ENCODE measurements at places on chromosomes 4 and X.

DNA sequence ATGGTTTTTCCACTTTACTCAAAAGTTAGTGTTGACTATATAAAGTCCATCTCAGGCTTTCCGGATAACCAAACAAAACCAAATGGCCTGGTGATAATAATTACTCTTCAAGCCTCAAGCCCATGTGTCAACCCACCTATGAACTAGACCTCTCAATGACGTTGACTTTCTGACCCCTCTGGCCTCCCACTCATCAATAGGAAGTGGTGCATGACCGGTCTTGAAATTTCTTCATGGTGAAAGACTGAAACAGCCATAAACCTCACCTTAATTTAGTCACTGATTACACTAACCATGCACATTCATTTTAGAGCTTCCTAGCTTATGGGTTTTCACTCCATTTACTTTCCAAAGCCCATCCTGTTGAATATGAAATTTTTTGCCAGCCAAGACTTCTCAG lies 276.0 kb downstream of the KLHL13 start:
- DNase-seq, result no peak

GRCh38 chrX:16702700-16703599 lies 9.5 kb downstream of the CTPS2 start:
- DNase-seq, result no peak

- no peak for DNase-seq
Observed at GRCh38 chrX:54807524-54808108, at the start of gene MAGED2. Gene MAGED2, plus strand, starts transcription at chrX:54807745. Its CDS starts 1,587 bp downstream, at chrX:54809332.

- no peak for DNase-seq
Observed at GRCh38 chr4:182752158-182752910, 164.9 kb downstream of the DCTD start.

- no peak for DNase-seq
Observed at GRCh38 chr4:92333016-92333415, 29.2 kb downstream of the GRID2 start.

DNA sequence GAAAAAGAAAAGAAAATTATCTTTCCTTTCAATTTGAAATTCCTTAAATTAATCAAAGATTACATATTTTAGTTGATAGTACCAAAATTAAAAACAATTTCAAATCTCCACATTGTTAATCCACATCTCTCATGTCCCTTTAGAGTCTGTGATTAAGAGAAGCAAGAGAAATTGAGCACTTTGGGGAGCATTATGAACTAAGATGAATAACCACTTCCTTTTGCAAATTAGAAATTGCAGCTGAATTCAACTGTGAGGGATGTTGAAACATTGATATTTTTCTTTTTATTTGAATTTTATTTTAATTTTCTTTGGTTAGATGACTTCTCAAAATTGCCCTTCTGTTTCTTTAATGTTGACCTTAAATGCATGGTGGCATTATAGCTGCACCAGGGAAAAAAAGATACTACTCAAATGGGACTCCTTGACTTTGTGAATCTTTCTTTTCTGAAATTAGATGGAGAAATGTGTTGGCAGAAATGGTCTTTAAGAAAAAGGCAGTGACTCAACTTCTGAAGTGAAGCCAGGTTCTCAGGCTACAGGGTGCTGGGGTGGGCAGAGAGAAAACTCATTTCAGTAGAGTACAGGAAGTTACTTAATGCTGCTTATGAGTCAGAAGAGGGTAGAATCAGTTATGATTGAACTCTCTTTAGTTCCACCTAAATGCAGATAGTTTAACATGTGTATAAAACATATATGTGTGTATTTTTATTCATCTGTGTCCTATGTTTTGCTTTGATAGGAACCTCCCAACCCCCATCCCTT lies 92.0 kb upstream of the TNIP3 start:
- DNase-seq, result no peak

GRCh38 chr4:43271946-43272345 lies 379.4 kb downstream of the GRXCR1 start:
- DNase-seq, result no peak

GRCh38 chr4:158161551-158162354 lies 11.1 kb downstream of the GASK1B start:
- DNase-seq, result no peak

GRCh38 chrX:115459883-115460880 lies 100.8 kb upstream of the PLS3 start:
- no peak for DNase-seq

DNA sequence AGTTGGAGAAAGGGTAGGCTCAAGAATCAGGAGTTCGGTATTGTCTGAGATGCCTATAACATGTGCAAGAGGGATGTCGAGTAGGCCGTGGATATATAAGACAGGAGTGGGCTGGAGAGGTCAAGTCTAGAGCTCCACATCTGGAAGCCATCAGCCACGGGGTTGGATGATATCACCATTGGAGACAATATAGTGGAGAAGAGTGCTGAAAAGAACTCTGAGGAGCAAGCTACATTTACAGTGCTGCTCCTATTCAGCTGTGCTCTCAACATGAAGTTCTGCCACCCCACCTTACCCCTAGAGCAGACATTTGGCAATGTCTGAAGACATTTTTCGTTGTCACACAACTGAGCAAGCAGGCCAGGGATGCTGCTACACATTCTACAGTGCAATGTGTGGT lies 20.9 kb upstream of the PLAC1 start:
- DNase-seq, result no peak

- no peak for DNase-seq
Observed at GRCh38 chr4:38610966-38611431, 53.0 kb upstream of the KLF3 start.

DNA sequence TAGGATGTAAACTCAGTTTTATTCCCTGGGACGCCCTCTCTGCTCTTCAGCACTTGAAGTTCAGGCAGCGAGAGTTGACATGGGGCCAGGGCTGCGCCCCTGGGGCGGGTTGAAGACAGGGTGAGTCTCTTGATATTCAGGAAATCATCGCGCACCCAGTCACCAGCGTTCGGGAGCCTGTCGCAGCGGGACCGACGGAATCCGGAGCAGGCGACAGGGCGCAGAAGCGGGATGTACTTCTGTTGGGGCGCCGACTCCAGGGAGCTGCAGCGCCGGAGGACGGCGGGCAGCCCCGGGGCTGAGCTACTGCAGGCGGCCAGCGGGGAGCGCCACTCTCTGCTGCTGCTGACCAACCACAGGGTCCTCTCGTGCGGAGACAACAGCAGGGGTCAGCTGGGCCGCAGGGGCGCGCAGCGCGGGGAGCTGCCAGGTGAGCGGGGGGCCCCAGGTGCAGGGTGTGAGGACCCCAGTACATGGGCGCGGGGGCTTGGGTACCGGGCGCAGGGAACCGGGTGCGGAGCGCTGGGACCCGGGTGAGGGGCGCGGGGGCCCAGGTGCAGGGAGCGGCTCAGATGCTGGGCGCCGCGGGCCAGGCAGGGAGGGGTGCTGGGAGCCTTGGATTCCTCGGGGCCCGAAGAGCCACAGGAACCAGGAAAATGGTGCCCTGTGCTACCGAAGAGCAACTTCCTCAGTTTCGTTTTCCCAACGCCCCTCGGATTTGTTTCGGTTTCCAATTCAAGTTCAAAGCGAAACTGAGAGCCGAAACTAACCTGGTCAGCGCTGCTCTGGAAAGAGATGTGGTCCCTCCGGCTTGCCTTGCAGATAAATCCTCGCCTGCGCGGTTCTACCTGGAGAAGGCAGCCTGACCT lies at the start of gene HERC6:
Gene HERC6 (plus strand): TSS at position 162 of the 869 bp plus-strand sequence. CDS start 70 bp downstream, at position 232.
- peak; percentile 13 for DNase-seq

- DNase-seq, result no peak
Observed at GRCh38 chr4:67727124-67727850, 26.3 kb upstream of the UBA6 start.

DNA sequence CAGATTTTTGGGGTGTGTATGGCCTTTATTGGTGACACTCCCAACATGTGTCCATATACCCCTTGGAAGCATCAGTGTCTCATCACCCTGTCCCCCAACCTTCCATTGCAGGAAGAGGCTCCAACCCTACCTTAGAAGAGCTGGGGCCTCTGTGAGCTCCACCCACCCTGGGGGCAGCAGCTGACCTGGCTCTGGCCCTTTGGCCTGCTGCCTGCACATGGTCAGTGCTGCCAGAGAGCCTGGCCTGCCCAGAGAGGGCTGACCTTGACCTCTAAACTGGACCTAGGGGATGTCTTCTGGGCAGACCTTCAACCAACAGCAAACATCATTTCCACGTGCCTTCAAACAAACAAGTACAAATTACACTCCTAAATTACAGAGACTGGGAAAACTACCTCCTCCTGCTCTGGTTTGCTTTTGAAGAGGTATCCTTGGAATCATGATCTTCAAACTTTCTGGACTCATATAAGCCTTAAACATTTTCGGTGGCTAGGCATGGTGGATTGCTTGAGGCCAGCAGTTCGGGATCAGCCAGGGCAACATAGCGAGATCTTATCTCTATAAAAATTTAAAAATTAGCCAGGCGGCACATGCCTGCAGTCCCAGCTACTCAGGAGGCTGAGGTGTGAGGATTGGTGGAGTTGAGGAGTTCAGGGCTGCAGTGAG lies 27.3 kb upstream of the KIAA0232 start:
- DNase-seq, result no peak

- DNase-seq, result no peak
Observed at GRCh38 chrX:110402850-110403221, 44.2 kb downstream of the RTL9 start.

DNA sequence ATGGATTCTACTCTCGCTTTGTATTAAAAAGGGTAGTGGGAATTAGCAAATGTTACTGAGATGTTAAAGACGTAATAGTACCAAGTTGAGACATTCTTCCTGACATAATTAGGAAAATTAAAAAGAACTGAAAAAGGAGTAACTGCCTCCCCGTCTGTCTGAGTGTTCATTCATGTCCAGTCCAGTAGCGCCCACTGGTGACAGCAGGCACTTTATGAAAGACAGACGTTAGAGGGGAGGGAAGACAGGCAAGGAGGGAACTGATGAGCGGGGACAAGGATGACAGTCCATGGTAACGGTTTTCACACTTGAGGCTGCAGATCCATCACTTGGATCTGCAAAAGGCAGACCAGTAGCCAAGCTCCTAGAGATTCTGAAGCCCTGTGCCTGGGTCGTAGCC lies 326.7 kb downstream of the STK32B start:
- no peak for DNase-seq

DNA sequence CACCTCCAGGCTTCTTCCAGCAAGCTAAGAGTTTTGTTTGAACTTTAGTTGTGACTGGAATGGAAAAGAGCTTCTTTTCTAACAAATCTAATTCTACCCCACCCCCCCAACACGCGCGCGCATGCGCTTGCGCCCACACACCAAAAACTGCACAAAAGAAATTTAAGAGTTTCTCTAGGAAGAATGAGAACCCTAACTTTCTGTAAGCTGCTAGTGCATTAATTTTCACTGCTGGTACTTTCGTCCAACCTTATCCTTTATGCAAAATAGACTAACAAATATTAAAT lies 9.0 kb upstream of the INTU start:
- DNase-seq, result no peak

GRCh38 chr4:3198906-3199305 lies 50.1 kb upstream of the MSANTD1 start:
- DNase-seq, result no peak

GRCh38 chr4:48944756-48945241 lies 38.2 kb upstream of the OCIAD2 start:
- DNase-seq, result no peak

- no peak for DNase-seq
Observed at GRCh38 chr4:149465955-149466354, 349.7 kb downstream of the IQCM start.

GRCh38 chr4:7388627-7389026 lies 46.1 kb downstream of the PSAPL1 start:
- DNase-seq, result no peak

DNA sequence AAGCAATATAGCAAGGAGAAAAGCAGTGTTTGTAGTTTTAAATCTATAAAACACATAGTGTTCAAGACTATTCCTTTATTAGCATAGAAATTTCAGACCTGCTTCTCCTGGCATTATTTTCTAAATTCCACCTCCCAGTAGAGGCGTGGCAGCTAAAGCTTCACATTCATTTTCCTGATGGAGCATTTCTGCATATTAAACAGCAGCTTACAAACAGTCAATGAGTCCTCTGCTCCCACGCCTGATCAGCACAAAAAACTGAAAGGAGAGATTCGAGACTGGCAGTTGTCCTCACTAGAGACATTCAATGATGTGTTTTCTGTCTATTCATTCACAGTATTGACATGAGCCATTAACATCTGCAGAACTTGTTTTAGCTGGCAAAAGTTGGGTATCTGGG lies 61.4 kb downstream of the SHISA3 start:
- no peak for DNase-seq

DNA sequence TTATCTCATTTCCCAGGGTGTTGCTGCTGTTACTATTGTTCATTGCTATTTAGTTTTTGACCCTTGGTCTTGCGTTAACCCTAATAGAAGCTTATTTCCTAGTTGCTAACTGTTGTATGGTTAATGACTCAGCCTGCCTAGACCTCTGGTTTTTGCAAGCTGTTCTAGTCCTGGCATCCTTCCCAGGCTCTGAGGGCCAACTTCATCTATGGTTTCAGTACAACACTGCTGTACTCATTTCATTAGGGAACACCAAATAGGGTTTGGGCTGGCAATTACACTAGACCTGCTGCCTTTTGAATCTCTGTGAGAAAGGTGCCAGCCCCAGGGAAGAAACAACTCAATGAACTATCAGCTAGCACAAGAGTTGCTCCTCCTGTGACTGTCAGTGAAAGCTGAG lies 59.6 kb downstream of the DCX start:
- no peak for DNase-seq

GRCh38 chr4:8394061-8394519 lies 46.4 kb downstream of the ACOX3 start:
- DNase-seq, result no peak

DNA sequence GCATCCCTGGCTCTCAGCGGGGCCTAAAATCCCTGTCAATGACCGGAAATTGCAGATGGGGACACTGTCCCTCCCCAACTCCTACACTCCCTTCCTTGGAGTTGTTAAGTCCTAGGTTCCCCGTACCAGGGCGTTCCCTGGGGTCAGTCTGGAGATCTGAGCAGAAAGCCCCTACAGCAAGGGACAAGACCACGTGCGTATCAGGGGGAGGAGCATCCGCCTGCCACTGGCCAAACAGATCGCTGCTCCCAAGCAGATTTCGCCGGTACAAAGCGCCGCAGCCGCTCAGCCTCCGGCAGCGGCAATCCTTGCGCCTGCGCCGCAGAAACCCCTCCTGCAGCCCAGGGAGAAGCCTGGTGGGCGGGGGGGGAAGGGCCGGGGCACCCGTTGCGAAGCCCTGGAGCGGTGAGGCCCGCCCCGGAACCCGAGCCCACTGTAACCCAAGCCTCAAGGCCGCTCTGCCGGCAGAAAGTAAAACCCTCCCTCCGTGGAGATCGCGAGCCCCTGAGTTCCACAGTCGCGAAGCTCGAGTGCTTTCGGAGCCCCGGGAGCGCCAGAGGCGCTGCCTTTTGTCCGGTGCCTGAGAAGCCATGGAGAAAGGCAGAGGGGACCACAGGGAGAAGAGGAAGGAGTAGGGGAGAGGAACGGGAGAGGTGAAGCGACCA lies 2.7 kb downstream of the CRMP1 start:
- DNase-seq, result peak; percentile 83

DNA sequence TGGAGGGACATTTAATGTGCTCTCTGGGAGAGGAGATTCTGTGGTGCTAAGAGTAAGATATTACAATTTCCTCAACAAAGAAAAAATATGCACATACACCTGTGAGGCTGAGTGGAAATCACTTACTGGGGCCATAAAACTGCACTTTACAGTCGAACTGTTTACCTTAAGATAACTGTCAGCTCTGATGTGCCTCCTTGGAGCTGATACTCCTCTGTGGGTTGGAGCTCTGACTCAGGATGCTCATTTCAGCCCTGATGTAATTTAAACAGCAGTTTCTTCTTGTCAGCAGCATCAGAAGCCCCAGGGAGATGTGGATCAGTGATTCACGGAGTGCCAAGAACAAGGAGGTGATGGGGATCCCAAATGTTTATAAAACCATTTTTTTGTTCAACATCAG lies 241.9 kb upstream of the SFRP2 start:
- no peak for DNase-seq

- DNase-seq, result no peak
Observed at GRCh38 chr4:17276776-17277175, 235.1 kb downstream of the QDPR start.

GRCh38 chr4:12852338-12853307 lies 631.5 kb downstream of the RAB28 start:
- peak; percentile 17 for DNase-seq
